Fibroblast of gingiva (primary cell): ENCODE measurements at places on chromosomes 2 and 18.

DNA sequence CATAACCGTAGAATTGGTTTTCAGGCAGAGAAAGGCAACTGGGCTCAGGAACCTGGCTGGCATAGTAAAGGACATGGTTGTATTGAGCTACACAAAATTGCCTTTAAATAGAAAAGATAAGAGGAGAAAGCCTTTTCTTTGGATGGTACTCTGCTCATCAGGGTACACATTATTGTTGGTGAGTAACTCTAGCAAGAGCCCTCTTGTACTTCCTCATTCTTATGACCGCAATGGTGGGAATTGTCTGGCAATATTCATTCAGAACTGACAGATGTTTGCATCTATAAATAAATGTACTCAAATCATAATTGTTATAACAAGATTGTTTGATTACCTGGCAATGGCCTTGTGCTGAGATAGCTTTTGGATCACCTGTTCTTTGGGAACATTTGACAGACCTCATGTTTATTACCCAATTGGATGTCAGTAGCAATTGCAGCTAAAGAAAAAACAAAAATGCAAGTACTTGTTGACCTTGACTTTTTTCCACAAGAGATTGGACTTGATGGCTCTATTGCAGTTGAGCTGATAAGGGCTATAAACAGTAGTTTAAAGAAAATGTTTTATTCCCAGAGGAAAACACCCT, 43.9 kb downstream of the MEIS1 start:
- no peak for DNase-seq

GRCh38 chr2:241179899-241180298, 8.6 kb upstream of the ANO7 start:
- DNase-seq = no peak

- DNase-seq = peak; percentile 78
These were observed 53.1 kb downstream of the SLC39A10 start for GRCh38 chr2:195709901-195710806.

DNA sequence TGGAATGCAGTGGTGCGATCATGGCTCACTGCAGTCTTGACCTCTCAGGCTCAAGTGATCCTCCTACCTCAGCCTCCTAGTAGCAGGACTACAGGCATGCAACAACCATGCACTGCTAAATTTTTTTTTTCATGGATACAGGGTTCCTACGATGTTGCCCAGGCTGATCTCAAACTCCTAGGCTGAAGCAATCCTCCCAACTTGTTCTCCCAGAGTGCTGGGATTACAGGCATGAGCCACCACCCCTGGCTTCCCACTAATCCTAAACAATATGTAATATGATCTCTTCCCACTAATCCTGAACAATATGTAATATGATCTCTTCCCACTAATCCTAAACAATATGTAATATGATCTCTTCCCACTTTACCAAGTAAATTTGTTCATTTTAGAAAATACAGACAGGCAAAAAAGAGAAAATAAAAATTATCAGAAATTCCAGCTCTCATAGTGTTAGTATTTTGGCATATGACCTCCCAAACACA, 33.7 kb upstream of the C18orf32 start:
- no peak for DNase-seq

- no peak for DNase-seq
These were observed at the start of gene CTLA4 for GRCh38 chr2:203867561-203868200. TSS of gene CTLA4 (plus strand) at chr2:203867771. CDS start at chr2:203867943, 172 bp downstream.

DNA sequence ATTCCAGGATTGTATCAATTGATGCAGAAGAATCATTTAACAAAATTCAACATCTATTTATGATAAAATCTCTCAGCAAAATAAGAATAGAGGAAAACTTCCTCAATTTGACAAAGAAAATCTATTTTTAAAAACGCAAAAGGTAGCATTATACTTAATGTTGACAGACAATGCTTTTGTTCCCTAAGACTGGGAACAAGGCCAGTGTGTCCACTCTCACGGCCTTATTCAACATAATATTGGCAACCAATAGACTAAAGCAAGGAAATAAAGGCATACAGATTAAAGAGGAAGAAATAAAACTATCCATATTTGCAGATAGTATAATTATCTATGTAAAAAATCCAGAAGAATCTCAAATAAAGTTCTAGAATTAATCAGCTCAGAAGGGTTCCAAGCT, 472.4 kb upstream of the ID2 start:
- DNase-seq = no peak

DNA sequence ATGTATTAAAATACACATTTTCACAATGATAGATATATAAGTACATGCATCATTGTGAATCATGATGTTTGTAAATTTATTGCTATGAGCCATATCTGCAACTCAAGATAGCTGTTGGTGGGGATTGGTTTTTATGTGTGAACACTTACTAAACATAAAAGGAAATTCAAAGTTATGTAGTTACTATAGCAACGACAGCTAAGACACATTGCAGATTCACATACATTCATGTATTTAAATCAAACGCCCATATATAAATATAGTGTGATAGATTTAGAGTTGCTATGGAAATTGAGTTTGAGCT, 65.6 kb downstream of the MAPRE2 start:
- no peak for DNase-seq

- no peak for DNase-seq
These were observed 326.9 kb downstream of the SLC4A3 start for GRCh38 chr2:219954331-219954730.

GRCh38 chr2:130875935-130876334, 39.2 kb downstream of the ARHGEF4 start:
- DNase-seq = no peak
